ENCODE measurements at places on chromosomes 16 and 17.

DNA sequence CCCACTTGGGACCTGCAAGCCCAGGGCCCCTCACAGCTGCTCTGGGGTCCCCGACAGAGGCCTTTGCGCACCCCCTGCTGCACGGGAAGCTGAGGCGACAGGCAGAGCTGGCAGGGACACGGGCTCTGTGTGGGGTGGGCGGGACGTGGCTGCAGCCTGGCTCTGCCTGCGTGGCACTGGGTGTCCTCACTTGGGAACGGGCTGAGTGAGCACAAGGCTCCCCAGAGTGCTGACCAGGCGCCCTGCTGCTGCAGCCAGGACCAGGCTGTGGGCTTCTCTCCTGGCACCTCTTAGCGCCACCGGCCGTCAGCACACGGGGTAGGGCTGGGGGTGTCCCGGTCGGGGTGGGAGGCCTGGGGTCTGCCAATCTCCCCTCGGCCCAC lies 6.6 kb downstream of the C1QTNF8 start:
- no peak for DNase-seq

GRCh38 chr17:73284906-73285602 lies 23.4 kb upstream of the CPSF4L start:
- DNase-seq: no peak

DNA sequence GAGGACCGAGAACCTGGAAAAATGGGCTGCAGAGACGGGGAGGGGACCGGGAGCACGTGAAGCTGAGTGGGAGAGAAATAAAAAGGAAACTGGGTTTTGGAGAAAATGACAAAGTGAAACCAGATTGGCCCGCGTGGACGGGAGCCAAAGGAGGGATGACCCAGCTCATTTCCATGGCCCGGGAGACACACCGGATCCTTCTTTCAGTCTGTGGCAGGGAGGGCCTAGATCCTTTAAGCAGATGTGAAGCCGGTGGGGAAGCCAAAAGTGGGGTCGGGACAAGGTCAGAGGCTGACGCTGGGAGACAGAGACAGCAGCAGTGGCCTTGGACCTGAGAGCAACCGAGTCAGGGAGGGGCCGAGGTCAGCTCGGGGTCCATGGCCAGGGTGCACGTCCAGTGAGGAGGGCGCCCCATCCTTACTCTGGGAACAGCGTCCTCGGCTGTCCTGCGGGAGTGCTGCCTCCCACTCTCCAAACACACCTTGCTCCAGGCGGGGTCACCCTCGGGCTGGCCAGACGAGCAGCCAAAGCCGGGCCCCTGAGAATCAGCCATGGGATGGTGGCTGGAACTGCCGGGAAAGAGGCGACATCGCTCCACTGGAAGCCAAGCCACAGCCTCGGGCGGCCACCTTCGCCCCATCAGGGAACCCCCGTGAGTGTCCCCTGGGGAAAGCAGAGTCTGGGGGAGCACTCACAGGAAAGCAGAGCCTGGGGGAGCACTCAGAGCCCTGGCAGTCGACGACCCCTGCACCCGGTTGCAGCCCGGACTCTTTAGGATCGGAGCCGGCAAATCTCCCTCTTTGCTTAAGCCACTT lies 17.3 kb downstream of the CA5A start:
- DNase-seq: no peak

- no peak for DNase-seq
Observed at GRCh38 chr17:6592173-6592572, 35.8 kb upstream of the PITPNM3 start.

Data from left renal cortex interstitium (tissue), 4 donors.